Left lung (tissue), 14 donors: ENCODE measurements at places on chromosomes 11 and 22. TPM values are rescaled to one million over a fixed set of nuclear protein-coding genes. Genes with fewer than 3 reads are reported as not detected.

The VSIG10L2 gene
- total RNA-seq: 0.21 TPM

The ELF5 gene
- total RNA-seq: 9.3 TPM

The TPCN2 gene
- 14.7 TPM for total RNA-seq

The CTSW gene
- total RNA-seq: 9.1 TPM

The UBQLNL gene
- 0.67 TPM for total RNA-seq

The OR52I1 gene
- not detected for total RNA-seq

The GRIK4 gene
- 3.5 TPM for total RNA-seq

The FGF3 gene
- total RNA-seq: not detected

The ANO1 gene
- 4.9 TPM for total RNA-seq

The NCAM1 gene
- 4.5 TPM for total RNA-seq

The IGHMBP2 gene
- total RNA-seq: 30.4 TPM

The OR8A1 gene
- total RNA-seq: not detected

The CTTN gene
- 199 TPM for total RNA-seq

The PDGFB gene
- 21.9 TPM for total RNA-seq

The PTDSS2 gene
- 25.6 TPM for total RNA-seq

GRCh38 chr22:48923165-48923865 lies 904.4 kb downstream of the BRD1 start:
- no peak for DNase-seq

DNA sequence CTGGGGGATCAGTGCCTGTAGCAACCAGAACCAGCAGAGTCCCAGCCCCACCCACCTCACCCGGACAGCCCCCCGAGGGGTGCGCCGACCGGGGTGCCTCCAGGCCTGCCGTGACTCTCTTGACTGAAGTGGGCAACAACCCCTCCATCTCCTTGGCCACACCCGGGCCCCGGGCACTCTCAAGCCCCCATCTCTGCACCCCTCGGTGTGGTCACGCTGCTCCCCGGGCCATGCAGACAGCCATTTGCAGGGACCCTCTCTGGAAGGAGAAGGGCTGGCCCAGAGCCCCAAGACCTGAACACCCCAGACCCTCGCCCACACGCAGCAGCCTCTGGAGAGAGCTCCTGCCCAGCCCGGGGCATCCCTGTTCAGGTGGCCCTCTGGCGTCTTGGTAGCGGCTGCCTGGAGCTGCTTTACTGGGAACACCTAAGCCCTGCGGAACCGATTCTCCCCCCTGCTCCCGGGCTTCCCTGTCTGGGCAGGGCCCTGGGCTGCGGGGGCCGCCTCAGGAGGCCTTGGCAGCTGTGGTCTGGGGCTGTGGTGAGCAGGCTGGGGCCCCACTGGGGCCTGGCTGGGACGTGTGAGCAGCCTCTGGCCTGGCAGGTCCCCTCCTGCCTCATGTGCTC lies 84.9 kb downstream of the WNT7B start:
- DNase-seq: no peak

GRCh38 chr11:119320776-119321524 lies 4.0 kb upstream of the MCAM start:
- DNase-seq: no peak

DNA sequence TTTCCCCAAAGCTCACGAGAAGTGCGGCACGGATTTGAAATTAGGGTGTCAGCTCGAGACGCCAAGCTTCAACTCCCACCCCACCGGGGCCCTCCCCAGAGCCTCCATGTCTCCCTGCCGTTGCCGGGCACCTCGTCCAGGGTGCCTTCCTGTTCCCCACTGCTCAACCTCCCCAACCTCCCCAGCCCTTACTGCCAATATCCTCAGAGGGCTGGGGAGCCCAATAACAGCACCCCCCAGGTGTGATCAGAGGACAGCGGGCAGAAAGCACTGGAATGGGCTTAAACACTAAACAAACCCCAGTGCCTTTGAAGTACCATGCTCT lies 1336.4 kb downstream of the TBC1D22A start:
- no peak for DNase-seq

GRCh38 chr11:67615728-67616430 lies 9.1 kb downstream of the NDUFV1 start:
- DNase-seq: no peak

- DNase-seq: no peak
These were observed 89.0 kb upstream of the GRIA4 start for GRCh38 chr11:105520706-105521345.

- DNase-seq: no peak
These were observed 900.7 kb downstream of the JRKL start for GRCh38 chr11:97290464-97291041.

- DNase-seq: no peak
These were observed 36.8 kb downstream of the KIRREL3 start for GRCh38 chr11:126963603-126964363.

DNA sequence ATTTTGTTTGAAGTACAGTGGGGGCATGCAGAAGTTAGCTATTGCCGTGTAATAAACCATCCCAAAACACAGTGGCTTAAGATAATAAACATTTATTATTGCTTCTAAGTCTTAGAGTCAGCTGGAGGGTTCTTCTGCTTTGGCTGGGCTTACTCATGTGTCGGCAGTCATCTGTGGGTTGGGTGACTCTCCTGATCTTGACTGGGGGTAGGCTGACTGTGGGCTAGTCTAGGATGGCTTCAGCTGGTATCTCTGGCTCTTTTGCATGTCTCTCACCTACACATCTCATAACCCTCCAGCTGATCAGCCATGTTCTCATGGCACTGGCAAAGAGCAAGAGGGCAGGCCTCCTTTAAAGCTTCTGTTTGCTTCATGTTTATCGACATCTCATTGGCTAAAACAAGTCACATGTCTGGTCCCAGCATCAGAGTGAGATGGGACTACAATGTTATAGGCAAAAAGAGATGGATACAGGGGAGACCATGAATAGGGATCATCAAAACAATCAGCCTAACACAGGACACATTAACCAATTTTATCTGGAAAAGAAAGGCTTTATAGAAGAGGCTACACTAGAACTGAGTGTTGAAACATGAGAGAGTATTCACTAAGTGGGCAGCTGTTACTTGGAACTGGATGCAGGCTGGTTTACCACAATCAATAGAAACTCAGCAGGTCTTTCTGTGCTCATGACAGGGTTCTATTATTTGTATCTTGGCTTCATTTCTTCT lies 5.1 kb downstream of the LRRC51 start:
- no peak for DNase-seq

DNA sequence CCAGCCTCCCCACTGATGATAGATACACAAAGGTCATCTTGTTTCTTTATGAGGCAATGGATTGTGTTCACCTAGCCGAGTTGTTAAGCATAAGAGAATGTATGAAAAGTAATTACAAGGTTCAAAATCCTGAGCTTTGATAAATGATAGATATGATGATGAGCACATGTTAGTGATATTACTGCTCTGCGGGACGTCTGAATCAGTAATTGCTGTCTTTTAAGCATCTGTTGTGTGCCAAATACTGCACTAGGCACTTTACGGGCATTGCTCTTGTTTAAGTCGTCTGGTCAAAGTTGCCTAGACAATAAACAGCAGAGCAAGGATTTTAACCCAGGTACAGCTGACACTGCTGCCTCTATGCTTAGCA lies 559 bp upstream of the RNF141 start:
- no peak for DNase-seq

DNA sequence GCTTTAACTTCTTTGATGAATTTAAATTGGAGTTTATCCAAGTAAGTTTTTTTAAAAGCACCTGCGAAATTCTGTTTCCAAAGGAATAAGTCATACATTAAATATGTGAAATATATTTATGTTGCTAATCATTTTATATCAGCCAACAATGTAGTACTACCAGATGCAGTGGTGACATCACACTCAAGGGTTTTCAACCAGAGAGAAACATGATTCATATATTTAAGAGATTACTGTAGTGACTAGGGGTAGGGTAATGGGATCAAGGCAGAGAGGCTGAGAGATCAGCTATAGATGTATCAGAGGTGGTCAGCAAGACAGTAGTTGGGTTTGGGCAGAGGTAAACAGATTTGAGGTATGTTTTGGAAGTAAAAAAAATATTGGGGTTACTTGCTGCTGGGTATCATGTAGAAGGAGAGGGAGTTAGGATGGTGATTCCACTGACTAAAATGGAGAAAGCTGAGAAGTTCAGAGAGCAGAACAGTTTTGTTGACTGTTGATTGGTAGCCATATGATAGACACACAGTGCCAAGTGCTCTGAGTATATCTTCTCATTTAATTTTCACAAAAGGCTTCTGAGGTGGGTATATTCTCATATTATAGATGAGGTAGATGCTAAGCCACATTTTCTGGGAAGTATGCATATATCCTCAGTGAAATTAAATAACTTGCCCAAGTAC lies 39.4 kb downstream of the CEP57 start:
- DNase-seq: no peak

GRCh38 chr11:45204761-45205160 lies 58.3 kb downstream of the PRDM11 start:
- DNase-seq: peak; percentile 19

- DNase-seq: no peak
These were observed 56.9 kb upstream of the EIF3D start for GRCh38 chr22:36585841-36586240.

- DNase-seq: peak; percentile 60
These were observed 18.1 kb upstream of the EFCAB6 start for GRCh38 chr22:43829904-43830851.

DNA sequence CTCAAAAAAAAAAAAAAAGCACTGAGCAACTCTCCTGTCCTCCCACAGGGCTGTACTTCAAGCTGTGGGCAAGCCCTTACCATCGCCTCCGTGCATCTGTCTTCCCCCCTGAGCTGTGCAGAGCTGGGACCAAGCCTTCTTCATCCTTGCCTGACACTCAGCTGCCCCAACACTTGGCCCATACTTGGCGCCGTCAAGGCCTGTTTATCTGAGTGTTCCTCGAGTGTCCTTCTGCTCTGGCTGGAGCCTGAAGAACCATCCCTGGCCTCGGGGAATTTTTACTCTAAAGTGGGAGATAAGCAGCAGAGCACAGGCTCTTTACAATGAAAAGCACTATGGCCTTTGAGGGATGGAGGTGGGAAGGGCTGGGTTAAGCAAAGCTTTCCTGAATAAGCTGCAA lies 1.6 kb upstream of the TIRAP start:
- DNase-seq: peak; percentile 74

DNA sequence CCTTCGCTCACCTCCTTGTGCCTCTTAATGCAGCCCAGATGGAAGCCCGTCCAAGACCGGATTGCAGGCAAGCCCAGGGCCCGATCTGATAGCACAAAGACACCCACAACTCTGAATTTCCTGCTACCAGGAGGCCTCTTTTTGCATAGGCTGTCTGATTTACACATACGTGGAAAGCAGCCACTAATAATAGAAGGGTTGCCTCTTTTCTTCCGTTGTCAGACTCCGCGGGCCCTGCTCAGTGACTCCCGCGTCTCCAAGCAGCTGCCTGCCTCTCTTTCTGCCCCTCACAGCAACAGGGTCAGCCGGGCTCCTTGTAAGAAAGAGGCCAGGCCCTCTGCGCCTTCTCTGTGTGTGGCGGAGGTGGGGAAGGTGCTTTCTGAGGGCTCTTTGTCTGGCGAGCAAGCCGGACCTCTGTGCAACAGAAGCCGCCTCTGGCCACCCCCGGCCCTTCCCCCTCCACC lies 26.7 kb downstream of the FLI1 start:
- DNase-seq: no peak

DNA sequence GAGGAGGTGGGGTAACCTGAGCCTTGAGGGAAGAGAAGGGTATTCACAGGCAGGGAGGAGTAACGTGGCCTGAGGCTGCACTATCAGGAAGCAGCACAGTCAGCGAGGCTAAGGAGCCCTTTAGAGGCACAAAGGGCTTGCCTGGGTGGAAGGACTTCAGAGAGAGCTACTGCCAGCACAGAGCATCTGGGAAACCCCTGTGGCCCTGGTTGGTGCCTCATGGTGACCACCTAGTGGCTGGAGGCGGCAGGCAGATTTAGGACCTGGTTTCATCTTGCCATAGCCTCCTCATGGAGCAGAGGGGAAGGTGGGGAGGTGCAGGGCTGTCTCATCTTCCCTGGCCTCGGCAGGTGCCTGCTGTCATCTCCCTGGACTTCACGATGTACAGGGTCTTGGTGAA lies 64.5 kb downstream of the MPPED1 start:
- no peak for DNase-seq

- no peak for DNase-seq
These were observed 164.7 kb upstream of the GUCY1A2 start for GRCh38 chr11:107182978-107183377.

GRCh38 chr11:14362611-14363010 lies 3.6 kb upstream of the RRAS2 start:
- no peak for DNase-seq

DNA sequence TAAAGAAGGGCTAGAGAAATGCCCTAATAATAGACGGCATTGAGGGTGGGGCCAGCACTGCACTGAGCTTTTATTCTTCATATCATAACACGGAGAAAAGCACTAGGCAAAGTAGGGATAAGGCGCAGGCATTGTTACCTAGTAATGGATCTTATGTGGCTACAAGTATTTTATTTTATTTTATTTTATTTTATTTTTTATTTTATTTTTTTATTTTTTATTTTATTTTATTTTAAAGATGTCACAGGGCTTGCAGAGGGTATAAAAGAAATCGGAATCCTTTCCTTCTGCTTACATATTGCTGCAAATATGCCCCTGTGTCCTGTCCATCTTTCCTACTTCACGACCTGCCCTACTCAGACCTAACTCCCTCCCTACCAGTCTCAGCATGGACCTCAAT lies 452.0 kb upstream of the KIRREL3 start:
- DNase-seq: no peak

GRCh38 chr11:73320763-73321603 lies 12.9 kb downstream of the ARHGEF17 start:
- no peak for DNase-seq

DNA sequence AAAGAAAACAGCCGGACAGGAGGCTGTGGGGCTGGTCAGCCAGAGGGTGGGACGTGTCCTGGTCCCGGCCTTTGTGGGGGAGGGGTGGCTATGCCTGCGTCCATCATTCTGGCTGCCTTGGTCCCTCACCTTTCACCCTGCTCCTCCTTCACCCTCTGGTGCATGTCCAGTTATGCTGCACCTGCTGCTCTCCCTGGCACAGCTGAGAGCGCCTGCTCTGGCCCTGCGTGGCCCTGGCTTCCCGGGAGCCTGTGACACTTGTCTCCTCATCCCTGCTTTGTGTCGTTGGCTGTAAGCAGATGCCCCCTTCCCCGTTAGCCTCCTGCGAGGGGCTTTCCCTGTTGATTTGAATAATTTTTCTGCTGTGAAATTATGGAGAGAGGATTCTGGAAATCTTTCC lies 16.6 kb downstream of the PHRF1 start:
- DNase-seq: no peak

DNA sequence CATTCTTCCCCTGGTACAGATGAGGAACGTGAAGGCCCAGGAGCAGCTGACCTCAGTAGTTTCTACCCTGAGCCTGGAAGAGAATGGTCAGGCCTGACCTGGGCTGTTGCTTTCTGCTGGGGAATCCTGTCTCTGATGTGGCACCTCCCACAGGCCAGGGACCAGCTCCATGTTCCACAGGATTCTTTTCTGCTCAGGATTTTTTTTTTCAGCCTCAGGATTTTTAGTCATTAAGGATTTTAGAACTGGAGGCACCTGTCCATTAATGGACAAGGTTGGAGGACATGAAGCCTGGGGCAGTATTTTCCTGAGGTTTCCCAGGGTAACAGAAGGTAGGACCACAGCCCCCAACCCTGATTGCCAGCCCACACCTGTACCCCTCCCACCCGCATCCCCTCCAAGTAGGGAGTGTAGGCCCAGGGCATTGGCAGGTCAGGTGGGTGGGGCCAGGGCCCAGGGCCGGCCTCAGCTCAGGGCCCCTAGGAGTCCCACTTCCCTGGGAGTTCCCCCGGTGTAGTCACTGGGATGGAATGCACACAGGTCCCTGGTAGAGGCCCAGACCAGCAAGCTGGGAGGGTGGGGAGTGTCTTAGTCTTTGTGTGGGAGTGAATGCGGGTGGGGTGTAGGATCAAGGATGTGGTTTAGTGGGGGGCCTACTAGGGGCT lies 16.1 kb downstream of the BIK start:
- DNase-seq: no peak

GRCh38 chr11:34540870-34541269 lies 27.3 kb upstream of the ELF5 start:
- DNase-seq: no peak
